ENCODE measurements at places on chromosomes 1 and 21.

GRCh38 chr1:88029142-88029541 lies 654.9 kb upstream of the PKN2 start:
- no peak for DNase-seq

GRCh38 chr1:110112656-110113055 lies 413 bp downstream of the UBL4B start:
- DNase-seq, result no peak

DNA sequence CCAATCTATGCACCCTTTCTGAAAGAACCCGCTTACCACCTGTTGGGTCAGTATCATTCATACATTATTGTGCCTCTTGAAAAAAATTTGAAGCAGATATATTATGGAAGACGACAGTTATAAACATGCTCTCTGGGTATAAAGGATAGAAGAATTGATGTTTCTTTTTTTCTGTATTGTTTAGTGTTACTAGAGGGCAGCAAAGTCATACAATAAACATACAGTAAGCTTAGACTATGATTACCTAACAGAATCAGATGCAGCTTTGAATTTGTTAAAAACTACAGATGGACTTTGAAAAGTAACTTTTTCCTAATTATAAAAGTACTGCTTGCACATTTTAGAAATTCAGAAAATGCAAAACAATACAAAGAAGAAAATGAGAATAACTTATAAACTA lies 11.1 kb upstream of the PAXBP1 start:
- no peak for DNase-seq

DNA sequence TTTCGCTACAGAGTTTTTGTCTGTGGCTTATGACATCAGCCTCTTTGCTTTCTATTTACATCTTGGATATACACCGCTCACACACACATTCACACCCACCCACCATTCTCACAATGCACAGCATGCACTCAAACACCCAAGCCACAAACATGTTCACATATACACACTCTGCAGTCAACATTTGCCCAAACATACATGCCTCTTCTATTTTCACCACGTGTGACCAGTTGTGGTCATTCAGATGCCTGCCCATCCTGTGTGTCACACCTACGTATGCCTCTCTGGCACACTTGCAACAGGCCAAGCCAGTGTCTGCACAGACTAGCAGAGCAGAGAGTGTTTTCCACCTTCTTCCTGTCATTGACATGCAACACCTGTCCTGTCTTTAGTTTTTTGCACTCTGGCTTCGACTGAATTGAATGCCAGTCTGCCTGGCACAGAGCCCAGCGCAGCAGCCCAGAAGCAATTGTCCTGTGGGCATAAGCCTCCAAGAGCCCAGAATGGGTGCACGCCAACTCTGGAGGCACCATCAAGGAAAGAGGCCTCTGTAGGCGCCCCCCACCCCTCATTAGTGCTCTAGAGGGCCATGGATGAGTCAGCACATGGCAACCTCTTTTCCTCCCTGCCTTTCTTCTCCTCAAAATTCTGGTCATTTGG lies 37.7 kb upstream of the LRRN2 start:
- DNase-seq, result no peak

GRCh38 chr1:170273291-170274130 lies 127.8 kb downstream of the NTMT2 start:
- no peak for DNase-seq
